ENCODE measurements at places on chromosomes 11 and 22. TPM values are rescaled to one million over a fixed set of nuclear protein-coding genes. Genes with fewer than 3 reads are reported as not detected.

DNA sequence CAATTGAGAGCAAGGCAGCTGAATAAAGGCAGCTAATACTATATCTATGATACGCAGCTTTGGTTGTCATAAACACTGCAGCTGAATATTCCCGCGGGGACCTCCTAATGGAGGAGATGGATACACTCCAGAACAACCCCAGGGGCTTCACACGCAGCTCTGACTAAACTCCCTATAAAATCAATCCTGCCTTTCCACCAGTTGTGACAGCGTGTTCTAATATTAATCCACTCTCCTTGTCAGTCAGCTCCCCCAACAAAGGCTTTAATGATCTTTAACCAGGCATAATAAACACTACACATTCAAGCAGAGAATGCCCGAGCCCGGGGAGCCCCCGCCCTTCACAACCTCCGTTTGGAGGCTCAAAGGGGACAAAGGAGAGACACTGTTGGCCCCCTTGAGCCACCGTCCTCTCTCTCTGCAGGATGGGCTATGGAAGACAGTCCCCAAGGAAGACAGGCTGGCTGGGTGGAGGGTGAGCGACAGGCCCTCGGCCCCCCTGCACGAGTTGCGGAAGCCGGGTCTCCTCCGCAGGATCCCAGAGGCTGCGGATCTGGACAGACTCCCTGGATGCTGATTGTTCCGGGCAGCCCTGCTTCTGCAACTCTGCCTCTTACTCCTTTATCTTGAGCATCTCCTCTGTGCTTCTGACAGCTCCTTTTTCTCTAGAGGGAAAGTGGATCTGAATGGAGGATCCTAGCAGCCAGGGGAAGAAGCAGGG lies 565.2 kb downstream of the BUD13 start:
- DNase-seq, result no peak

- no peak for DNase-seq
Measured at GRCh38 chr11:113628912-113629311, 77.2 kb downstream of the TMPRSS5 start.

DNA sequence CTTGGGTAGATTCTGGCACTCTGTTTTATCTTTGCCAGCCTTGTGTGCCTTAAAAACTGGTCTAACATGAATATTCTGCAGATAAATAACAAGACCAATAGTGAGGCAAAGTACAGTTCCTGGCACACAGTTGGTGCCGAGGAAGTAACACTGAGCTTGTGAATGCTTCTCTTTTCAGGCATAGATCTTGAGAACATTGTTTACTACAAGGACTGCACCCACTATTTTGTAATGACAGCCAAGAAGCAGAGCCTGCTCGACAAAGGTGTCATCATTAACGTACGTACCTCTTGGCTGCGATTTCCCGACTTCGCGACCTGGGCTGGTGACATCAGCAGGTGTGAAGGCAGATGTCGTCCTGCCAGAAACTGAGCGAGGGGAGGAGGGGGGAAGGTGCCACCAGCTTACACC lies 105.7 kb downstream of the MICAL2 start:
- no peak for DNase-seq

DNA sequence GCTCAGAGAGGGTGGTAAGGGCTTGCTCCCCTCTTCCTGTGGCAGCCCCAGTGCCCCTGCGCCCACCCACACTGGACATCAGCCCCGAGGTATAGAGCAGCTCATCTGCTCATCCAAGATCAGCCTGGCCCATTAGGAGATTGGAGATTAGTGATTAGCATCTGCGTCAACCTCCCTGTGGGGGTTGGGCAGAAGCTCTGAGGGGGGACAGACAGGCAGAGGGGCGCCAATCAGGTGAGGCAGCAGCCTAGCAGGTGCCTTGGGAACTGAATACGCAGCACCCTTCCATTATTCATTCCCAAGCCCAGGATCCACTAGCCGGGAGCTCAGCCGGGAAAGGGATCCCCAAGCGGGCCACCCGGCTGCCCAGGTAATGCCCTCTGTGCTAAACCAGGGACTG lies 11.0 kb downstream of the SMTN start:
- DNase-seq, result no peak

DNA sequence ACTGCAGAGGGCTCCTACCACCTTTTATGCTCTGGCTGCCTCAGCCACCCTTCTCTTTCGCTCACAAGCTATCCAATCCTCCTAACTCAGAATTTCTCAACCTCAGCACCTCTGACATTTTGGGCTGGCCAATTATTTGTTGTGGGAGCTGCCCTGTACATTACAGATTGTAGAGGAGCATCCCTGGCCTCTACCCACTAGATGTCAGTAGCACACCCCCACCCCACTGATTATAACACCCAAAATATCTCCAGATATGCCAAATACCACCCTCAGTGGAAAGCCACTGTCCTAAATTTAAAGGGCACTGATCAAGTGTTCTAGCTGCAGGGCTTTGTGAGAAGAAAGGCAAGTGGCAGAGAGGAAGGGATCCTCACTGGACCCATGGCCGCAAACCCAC lies 443.1 kb downstream of the SOX6 start:
- no peak for DNase-seq

Gene UCP3
- 1.1 TPM for polyA plus RNA-seq
